ENCODE measurements at places on chromosomes 5 and 9.

DNA sequence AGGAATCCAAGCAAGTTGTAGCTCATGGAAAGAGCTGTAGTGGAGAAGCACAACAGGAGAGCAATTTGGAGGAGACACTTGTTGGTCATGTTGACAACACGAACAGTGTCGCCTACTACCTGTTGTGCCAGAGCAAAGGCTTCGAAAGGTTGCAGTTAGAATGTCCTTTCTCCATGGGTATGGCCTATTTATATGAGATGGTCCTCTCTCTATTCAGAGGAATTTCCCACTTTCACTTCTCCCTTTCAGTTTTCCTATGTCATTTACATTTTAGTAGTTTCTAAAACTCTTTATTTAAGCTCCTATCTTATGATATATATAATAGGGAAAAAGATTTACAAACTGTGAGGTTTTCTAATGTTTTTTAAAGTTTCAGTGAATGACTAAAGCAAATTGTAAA, at the start of gene IFNB1:
Gene IFNB1, minus strand, starts transcription at position 162 of the 400 bp plus-strand sequence. Its CDS starts 73 bp downstream, at position 89.
- DNase-seq = peak; percentile 25

DNA sequence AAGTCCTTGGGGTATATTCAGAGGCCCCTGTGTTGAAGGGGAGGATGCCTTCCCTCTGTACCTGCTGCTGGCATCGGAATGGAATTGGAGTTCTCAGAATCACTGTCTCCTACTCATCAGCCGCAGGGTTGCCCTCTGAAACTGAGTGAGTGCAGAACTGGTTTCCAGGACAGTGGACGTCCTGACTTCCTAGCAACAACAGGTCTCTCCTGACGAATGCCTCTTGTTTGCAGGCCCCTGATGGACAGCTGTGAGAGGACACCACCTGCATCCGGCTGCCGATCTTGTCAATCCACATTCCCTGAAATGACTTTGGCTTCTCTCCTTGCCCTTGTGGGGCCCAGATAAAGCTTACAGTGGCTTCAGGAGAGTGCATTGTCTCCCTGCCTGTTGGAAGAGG, 274.5 kb downstream of the NSG2 start:
- DNase-seq = no peak

- no peak for DNase-seq
Measured at GRCh38 chr5:68261169-68261568, 45.6 kb downstream of the PIK3R1 start.

- DNase-seq = no peak
Measured at GRCh38 chr9:22107202-22108045, 98.3 kb upstream of the CDKN2B start.

- no peak for DNase-seq
Measured at GRCh38 chr9:104276709-104277245, 182.7 kb downstream of the SMC2 start.

DNA sequence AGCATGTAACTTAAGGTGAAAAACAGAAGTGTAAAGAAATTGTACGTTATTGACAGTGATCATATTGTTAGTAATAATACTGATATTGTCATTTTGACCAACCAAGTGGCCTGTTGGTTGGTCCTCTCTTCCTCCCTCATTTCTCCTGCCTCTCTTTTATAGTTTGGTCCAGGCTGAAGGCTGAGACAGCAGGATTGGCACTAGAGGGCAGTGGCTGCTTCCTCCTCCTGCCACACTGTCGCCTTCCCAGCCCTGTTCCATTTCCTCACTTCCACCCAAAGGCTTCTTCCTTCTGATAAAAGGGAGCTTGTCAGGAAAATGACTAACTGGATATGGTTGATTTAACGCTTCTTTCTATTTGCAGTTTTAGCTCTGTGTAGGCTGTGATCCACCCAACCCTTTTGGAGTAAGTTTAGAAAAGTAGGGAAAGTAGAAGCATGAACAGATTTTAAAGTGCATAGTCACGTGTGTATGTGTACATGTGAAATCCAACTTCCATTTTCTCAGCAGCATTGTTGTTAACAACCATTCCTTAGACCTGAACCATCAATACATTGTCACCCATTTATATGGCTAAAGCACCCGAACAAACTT, 35.6 kb downstream of the PTCD2 start:
- peak; percentile 77 for DNase-seq

GRCh38 chr5:5810461-5810860, 388.0 kb downstream of the ICE1 start:
- no peak for DNase-seq

DNA sequence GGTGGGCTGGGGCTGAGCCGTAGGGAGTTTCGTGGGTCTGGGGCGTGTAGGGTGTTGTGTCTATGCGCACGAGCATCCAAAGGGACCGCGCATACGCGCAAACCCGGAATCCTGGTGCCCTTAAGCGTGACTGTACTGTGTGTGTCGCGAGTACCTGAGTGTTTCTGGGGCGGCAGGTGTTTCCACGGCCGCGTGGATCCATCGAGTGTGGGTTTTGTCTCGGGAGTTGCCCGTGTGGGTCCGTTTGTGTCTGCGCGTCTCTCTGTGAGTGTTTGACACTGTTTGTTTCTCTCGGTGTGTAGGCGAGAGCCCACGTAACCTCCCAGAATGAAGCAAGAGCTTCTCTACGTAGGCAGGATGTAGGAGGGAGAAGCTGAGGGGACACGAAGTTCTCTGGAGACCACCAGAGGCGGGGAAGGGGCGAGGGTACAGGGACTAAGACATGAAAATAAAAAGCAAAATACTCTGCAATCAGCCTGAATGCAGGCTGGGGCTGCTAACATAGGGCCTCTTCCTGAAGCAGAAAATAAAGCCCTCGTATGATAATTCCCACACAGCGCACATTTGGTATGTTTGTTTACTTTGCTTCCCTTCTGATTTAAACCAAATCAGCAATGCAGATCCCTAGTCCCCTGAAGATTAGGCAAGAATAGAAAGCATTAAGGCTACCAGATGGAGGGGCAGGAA, 588 bp upstream of the BRINP1 start:
- no peak for DNase-seq

DNA sequence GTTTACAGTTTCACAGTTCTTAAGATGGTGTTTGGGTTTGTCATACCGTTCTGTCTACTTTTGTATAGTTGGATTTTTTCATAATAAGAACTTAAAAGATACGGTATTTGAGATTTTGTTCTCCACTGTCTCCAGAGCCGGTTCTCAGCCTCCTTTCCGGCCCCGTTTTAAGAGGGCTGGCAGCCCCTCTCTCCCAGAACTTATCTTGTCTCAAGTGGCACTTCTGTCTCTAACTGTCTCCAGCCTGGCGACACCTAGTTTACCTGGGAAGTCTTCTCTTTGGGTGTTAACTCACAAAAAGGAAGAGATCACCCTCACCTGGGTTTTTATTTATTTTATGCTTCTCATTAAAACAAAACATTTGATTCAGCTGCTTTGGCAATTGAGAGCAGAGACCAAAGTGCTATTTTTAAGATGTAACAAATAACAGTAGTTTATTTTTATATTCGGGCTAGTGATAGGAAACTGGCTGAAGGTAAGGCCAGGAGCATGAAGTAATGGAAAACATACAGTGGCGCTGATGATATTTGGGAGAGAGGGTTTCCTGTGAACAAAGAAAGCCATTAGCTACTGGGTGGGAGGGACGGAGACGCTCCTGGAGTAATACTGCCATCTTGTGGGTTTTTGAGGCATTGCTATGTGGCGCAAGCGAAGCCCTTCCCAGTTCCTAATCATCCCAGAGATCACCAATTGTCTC, 48.3 kb downstream of the ACER2 start:
- DNase-seq = peak; percentile 85

DNA sequence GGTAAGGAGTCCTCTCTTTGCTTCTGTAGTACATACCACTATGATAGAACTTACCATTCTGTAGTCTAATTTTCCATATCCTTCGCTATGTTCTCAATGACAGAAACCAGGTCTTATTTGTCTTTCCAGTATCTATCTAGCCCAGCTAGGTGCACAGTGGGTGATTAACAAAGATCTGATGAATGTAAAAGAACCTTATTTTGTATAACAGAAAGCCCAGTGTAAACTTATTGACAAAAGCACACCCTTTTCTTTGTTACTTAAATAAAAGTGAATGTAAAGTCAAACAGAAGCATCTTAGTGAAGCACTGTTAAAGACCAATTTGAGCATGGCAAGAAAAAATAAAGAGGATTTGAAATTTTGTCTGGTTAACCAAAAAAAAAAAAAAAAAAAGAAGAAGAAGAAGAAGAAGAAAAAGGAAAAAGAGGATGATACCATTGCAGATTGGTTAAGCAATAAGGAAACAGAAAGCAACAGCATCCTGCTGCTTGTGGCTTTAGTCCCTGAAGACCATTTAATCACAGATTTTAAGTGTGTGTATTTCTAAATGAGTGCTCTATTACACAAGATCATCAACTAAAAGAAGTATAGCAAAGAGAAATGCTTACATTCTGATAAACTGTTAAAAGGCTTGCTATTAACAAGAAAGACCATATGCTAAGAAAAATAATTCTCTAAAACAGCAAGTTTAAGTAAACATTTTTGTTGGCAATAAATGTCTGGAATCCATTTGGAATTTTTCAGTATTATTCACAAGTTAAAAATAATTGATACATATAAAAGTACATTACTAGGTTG, 21.2 kb downstream of the MEGF9 start:
- peak; percentile 54 for DNase-seq

- no peak for DNase-seq
Measured at GRCh38 chr5:84354101-84354500, 30.6 kb downstream of the EDIL3 start.

GRCh38 chr5:72844218-72844603, 27.8 kb downstream of the TNPO1 start:
- DNase-seq = no peak

- no peak for DNase-seq
Measured at GRCh38 chr9:37550781-37551180, 25.4 kb downstream of the FBXO10 start.

DNA sequence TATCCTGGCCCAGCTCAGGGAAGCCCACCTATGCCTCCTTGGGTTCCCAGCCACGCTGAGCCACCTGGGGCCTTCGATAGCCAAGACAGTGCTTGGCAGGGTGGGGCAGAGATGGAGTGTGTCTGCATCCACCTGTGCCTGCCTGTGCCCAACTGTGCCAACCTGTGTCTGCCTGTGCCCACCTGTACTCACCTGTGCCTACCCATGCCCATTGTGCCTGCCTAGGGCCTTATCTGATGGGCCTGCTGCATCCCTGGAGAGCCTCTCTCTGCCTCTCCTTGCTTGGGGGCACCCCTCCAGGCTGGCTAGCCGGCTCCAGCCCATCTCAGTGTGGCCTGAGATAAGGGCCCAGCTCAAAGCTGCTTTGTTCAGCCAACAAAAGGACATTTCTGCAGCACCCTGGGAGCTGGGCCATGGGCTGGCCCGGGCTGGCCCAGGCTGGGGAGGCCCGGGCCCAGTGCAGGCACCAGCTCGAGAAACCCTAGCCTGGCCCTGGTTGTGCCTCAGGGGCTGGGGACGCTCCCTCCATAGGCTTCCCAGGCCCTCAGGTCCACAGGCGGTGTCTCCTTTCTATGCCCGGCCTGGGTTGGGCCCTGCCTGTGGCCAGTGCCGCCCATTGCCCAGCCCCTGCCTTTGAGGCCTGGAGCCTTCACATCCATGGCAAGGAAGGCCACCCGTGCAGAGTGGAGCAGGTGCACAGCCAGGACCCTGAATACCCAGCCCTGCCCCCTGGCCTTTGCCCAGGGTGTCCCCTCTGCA, 37.3 kb upstream of the NOTCH1 start:
- DNase-seq = peak; percentile 93

GRCh38 chr5:178796165-178796945, 63.4 kb upstream of the ZNF354B start:
- no peak for DNase-seq

DNA sequence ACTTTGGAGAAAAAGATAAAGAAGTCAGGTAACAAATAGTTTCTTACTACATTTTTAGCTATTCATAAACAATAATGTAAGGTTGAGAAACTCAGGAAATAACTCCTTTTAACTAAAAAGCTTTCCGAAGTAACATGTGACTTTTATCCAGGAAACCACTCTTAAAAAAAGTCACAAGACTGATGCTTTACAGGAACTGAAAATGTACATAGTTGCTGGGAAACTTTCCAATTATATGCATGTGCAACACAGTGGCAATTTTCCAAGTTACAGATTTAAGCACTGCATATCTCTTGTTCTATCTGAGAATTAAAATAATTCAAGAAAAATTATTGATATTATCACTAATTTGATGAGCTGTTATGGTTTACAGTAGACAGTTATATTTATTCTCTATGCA, 105.2 kb downstream of the CDH10 start:
- DNase-seq = peak; percentile 37

GRCh38 chr9:83081010-83081409, 18.1 kb upstream of the RASEF start:
- no peak for DNase-seq

- peak; percentile 38 for DNase-seq
Measured at GRCh38 chr5:88676637-88677375, 206.2 kb downstream of the MEF2C start.

DNA sequence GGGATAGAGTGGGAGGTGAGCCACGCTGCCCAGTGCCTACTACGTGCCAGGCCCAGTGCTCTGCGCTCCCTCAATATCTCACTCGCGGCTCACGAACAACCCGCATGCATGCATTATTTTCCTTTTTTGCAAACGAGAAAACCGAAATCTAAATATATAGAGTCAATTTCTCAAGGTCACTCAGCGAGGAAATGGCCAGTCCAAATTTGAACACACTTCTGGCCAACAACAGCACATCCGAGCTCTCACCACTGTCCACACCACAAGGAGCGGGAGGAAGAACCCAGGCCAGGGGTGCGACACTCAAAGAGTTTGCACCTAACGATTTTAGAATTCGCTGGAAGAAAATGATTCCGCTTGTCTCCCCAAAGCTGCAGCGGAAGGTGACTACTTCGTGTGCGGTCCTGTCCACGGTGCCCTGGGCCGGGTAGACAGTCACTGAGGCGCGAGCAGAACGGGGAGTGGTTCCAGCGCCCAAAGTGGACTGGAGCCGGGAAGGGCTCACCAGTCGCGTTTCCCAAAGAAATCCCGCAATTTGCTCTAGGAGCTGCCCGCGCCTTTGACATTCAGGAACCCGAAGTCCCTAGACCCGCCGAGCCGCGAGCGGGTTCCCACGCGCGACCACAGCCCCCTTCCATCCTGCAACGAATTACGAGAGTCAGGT, 1.1 kb upstream of the TLX3 start:
- no peak for DNase-seq

DNA sequence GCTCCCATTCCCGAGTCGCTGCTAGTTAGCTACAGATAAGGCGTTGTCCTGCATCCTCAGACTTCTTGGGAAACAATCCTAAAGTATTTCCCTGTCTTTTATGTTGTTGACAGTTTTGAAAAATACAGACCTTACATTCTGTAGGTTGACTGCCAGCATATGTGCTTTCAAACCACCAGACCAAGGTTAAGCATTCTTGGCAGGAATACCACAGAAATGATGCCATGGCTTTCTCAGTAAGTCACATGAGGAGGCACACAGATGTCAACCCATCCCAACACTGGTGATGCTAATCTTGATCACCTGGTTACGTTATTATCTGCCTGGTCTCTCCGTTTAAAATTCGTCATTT, 871 bp downstream of the GLE1 start:
- no peak for DNase-seq

DNA sequence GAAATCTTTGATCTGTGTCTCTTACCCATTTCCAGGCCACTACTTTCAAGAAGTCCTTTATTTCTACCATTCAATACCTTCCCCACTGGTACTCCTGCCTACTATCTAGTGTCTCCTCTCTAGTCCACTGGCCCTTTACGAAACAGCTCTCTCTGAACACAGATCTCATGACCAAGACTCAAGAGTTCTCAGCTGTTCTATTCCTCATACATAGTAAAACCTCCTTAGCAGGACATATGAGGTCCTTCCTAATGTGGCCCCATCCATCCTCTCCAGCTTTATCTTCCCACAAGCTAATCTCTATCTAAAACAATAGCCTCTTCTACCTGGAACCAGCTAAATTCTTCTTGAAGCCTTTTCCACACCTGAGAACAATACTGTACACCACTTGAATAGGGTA, 2.6 kb downstream of the TEX10 start:
- no peak for DNase-seq

- DNase-seq = no peak
Measured at GRCh38 chr5:52771343-52772039, 16.2 kb upstream of the ITGA1 start.
